Stimulated activated CD4-positive, alpha-beta T cell treated with anti-CD3 and anti-CD28 coated beads, Interleukin-4, amount 100 ng/mL, for 24 hours (primary cell): ENCODE measurements at places on chromosomes 2 and 18.

- no peak for DNase-seq
Observed at GRCh38 chr2:108271691-108272253, 16.9 kb upstream of the SULT1C2 start.

DNA sequence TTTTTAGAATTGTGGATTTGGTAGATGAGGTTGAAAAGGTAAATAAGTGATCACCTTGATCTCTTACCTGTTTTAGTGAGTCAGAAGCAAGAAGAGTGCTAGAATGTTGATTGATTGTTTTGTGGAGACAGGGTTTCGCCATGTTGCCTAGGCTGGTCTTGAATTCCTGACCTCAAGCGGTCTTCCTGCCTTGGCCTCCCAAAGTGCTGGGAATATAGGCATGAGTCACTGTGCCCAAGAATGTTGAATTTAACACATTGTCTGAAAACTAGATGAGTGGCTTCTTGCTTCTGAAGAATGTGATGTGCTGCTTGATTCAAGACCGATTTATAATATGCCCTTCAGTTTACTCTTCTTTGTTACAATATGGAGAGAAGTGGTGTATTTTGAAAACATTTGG, 121.3 kb downstream of the FMNL2 start:
- DNase-seq, result no peak

DNA sequence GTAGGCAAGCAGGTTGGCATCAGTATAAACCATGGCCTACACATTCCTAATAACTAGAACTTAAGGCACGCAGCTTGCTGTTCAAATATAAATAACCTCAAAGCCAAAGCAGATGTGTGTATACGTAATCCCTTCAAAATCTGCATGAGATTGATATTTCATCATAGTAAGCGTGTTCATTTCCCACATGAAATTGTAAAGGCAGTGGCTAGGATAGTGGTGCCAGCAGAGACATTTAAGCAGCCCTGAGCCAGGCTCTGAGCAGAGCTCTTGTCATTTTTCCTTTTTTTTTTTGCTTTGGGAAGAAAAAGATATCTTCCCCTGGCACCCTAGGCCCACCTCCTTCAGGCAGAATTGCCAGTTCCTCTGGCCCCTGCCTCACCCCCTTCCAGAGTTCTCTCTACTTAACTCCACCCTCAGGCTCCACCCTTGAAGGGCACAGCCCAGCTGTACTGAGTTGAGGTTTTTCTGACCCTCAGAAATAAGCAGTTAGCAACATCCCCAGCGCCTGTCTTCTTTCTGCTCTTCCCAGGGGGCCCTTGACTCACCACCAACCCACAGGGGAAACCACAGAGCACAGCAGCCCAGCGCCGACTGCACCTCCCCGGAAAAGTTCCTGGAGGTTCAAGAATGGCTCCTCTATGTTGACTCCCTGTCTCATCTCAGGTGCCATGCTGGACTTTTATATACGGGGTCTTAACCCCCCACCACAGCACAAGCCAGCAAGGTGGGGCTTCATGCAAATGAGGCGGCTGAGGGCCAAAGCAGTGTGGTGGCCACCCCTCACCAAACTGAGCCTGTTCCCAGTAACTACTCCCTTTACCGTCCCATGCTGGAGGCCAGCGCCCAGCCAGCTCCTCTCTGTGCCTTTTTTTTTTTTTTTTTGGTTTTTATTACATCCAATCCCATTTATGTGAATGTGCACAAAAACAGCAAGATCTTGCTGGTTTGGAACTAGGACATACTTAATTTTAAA, 84.7 kb downstream of the EHD3 start:
- peak; percentile 36 for DNase-seq

DNA sequence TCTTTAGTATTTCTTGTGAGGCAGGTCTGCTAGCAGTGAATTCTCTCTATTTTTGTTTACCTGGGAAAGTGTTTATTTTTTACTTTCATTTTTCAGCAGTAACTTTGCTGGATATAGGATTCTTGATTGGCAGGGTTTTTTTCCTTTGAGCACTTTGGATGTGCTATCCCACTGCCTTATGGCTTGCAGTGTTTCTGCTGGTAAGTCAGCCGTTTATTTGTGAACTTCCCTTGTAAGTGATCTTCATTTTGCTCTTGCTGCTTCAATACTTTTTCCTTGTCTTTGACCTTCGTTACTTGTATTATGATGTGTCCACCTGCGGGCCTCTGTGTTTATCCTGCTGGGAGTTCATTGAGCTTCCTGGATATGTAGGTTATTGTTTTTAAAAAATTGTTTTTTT, 54.7 kb downstream of the SLC66A2 start:
- DNase-seq, result no peak

GRCh38 chr2:101251844-101252407, 760 bp upstream of the CNOT11 start:
- DNase-seq, result peak; percentile 18

GRCh38 chr2:98126061-98126460, 39.1 kb downstream of the VWA3B start:
- DNase-seq, result no peak

DNA sequence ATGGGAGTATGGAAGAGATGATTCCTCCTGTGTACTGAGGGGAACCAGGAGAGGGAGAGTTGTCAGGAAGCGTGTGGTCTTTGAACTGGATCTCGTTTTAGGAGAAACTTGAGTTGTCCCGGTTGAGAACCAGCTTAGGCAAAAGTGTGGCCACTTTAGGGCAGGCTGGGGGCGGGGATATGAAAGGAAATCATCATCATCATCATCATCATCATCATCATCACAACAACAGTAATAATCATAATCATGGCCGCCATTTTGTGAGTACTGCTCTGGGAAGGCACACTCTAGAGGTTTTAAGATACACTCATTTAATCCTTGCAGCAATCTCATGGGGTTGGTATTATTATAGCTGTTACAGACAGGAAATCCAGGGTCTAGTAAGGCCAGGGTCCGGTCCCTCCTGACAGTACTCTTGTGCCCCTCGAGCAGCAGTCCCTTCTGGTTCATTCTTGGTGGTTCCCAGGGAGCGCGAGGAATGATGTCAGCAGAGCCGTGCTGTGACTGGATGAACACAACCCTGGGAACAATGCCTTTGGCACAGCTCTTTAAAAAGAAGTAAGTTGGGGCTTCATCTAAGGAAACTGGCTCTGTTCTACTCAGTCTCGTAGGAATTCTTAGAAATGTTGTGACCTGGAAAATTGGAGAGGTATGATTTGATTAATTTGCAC, 33.8 kb downstream of the PARD3B start:
- DNase-seq, result no peak

DNA sequence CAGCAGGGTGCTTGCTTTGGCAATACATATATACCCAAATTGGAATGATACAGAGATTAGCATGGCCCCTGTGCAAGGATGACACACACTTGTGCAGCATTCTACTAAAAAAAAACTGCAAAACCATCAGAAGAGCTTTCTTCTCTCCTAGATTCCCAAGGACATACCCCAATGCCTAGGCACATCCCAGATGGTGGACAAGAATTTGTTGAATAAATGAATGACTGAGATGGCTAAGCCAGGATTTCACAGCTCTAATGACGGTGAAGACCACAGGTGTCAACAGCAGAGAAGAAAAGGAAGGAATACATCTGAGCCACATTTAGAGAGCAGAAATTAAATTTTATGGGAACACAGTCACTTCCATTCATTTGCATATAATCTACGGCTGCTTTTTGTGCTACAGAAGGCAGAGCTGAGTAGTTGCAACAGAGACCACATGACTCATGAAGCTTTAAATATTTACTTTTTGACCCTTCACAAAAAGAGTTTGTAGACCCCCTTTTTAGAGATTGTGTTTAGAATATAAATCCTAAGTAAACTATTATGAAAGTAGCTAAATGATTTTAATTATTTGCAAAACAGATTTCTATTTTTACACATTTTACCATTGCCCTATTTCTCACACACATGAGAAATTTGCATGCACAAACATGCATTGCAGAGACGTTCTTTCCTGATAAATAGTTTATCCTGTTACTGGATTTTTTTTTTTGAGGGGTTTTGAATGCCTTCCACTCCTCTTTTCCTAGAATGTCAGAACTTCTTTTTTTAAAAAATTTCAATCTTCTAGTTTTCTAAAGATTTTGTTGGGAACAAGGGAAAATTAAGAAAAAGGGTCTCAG, 119.0 kb downstream of the PMAIP1 start:
- DNase-seq, result no peak

- peak; percentile 19 for DNase-seq
Observed at GRCh38 chr18:12886498-12887126, 2.6 kb upstream of the PTPN2 start.

DNA sequence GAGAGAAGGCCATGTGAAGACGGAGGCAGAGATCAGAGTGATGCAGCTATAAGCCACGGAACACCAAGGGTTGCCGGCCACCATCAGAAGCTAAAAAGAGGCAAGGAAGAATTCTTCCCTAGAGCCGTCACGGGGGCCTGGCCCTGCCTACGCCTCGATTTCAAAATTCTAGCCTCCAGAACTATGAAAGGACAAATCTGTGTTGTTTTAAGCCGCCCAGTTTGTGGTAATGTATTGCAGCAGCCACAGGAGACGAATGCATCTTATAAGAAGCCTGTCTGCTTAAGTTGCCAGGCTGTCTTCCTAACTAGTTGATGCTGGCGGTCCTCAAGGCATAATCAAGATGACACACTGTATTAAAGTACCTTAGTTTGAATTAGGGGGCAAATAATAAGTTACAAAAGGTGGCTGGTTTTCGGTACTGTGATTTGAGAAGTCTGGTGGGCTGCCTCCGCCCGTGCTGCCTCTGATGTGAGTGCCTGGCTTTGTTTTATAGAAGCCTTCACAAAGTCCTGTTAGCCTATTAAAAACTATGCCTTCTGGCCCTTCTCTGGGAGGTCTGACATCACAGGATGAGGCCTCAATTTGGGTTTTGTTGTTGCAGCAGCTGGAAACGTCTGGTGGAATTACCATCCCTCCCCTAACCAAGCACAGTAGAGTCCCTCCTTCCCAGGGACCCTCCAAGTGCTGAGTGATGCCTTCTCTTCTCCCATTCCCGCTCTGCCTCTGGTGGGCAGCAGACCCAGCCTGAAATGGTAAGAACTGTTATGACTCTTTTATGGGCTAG, 53.6 kb downstream of the SRD5A2 start:
- no peak for DNase-seq

- no peak for DNase-seq
Observed at GRCh38 chr2:134073023-134073422, 180.8 kb upstream of the MGAT5 start.

DNA sequence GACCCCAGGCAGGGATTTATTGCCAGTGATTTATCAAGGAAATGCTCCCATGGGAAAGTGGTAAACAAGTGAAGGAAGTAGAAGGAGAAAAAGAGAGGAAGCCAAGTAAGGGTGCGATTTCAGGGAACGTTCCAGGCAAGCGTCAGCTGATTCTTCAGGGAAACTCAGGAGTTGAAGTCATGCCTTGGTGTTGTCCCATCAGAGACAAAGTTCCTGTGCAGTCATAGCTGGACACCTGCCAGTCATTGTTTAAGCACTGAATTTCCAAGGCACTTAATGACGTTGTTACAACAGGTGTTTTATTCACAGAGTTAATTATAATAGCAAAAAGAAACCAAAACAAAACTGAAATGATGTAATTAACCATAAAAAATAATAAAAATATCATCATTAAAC, 381.8 kb upstream of the CRIM1 start:
- no peak for DNase-seq

GRCh38 chr2:176156807-176157498, at the start of gene HOXD3:
Gene HOXD3, plus strand, starts transcription at chr2:176157307. Its CDS starts 11,808 bp downstream, at chr2:176169115.
- DNase-seq, result no peak

GRCh38 chr2:26540961-26541360, 63.0 kb upstream of the OTOF start:
- no peak for DNase-seq

- no peak for DNase-seq
Observed at GRCh38 chr2:43331422-43331821, 105.0 kb upstream of the ZFP36L2 start.

DNA sequence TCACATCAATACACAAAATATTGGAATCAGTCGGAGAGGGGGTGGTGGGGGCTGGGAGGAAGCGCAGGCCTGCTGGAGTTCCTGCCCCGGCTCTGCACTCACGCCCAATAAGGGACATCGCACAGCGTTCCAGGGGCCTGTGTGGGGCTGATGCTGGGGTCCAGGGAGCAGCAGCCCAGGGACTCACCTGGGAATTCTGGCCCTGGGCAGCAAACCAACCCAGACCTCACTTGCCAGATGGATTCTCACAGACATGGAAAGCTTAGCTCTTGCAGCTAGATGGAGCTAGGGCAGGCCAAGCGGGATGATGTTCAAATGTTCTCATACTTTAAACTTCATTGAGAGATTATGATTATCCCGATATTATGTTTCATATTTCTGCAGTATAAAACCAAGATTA, 266.6 kb upstream of the TANK start:
- no peak for DNase-seq

DNA sequence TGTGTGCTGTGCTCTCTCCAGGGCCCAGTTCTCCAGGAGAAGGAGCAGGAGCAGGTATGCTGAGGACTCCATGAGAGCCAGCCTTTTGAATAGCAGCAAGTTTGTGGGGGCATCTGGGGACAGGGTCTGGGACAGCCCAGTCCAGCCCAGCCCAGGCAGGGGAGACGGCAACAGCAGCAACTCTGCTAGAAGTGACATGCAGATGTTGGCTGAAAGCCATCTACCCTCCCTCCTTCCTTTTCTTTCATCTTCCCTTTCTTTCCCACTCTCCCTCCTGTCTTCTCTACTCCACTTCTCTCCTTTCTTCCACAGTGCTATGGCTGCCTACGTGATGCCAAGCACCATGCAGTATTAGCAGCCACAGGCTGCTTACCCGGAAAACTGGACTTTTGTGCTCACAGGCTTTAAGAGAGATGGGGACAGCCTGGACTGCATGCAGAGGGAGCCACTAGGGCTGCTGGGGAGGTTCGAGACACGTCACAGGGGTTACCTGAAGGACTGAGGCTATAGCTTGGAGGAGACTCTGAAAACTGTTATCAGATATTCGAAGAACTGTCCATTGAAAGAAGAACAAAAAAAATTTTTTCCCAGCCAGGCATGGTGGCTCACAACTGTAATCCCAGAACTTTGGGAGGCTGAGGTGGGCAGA, 23.8 kb upstream of the YWHAQ start:
- no peak for DNase-seq

DNA sequence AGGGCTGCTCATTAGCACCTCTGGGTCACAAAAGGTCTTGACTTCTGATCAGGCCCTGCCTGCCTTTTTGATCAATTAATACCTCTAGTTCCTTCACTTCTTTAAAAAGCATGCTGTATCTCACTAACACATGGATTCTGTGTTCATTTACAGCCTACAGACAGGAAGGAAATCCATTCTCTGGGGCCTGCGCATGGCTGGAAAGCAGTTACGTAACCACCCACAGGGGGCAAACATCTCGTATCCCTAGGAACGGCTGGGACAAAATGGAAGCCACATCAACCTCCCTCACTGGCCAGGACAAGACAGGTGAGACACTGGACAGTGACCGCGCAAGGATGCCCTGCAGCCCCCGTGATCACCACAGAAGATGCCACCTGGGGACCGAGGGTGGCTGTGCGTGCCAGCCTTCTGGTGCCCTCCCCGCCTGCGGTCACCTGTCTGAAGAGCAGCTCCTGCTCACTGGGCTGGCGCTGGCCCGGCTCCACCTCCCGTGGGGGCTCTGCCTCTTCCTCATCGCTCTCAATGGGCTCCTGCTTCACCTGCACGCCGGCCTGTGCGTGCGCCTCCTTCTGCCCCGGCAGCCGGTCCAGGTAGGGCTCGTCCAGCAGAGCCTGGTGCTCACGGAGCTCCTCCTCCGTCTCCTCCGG, 266.9 kb downstream of the TWIST2 start:
- DNase-seq, result no peak
